Activated T-cell treated with anti-CD3 and anti-CD28 coated beads for 24 hours (primary cell): ENCODE measurements at places on chromosomes 5 and 9.

DNA sequence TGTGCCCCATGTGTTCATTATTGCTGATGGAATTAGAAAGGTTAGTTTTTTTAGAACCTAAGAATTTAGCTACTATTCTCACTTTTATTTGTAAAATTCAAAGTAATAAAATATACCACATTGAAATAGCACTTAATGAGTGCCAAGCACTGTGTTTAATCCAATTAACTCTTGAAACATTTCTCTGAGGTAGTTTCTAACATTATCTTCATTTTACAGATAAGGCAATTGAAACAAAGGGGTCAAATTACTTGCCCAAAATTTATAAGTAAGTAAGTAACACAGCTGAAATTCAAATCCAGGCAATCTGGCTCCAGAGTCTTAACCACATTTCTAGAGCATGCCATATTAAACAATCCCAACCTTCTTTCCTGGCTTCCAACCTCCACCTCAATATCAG is 84.2 kb downstream of the MLLT3 start:
- DNase-seq, result no peak

DNA sequence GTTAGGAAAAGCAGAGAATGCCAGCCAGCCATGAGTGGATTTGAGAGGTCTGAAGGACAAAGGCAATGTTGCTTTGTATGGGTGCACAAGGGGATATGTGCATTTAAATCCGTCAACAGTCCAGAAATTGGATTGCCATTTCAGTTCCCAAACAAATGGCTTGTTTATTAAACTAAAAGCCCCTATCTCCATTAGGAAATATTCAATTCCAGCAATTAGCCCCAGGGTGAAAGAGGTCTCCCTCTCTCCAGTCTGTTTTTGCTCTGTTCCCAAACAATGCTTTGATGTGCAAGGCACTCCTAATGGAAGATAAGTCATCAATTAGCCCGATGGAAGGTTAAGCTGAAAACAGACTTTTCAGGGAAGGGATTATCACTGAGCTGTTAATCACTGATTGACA is 101.3 kb downstream of the C9orf152 start:
- DNase-seq, result no peak

- DNase-seq, result no peak
Measured at GRCh38 chr9:33167972-33168461, 881 bp upstream of the B4GALT1 start.

DNA sequence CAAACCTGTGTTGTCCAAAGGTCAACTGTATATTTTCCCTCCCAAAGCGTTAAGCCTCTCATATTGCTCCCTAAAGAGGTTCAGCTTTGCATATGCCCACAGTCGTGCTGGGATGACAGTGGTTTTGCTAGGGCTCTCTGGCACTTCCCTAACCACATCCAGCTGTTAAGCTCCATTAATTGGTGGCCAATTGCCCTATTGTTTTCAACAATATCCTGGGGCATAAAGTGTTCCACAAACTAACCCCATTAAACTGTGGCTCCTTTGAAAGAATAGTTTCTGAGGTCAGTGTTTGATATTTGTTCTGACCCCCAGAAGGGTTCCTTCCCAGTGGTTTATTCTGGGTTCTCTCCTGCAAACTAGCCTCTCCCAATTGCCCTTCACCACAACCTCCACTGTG is 194.5 kb downstream of the HSD17B3 start:
- no peak for DNase-seq

- DNase-seq, result no peak
Measured at GRCh38 chr5:29114331-29114768, 2076.0 kb upstream of the CDH9 start.

- no peak for DNase-seq
Measured at GRCh38 chr5:166370928-166371690, 1920.3 kb upstream of the WWC1 start.

- DNase-seq, result no peak
Measured at GRCh38 chr5:164048359-164048926, 543.0 kb downstream of the MAT2B start.

GRCh38 chr9:106868087-106868486 is 5.1 kb downstream of the ZNF462 start:
- no peak for DNase-seq

- no peak for DNase-seq
Measured at GRCh38 chr5:115586525-115587146, 15.6 kb downstream of the TICAM2 start.
